ENCODE measurements at places on chromosomes 1 and 21. TPM values are rescaled to one million over a fixed set of nuclear protein-coding genes. Genes with fewer than 3 reads are reported as not detected.

Gene OR14I1
- polyA plus RNA-seq, result not detected

- DNase-seq, result no peak
These were observed 40.6 kb upstream of the RAB4A start for GRCh38 chr1:229230140-229230892.

DNA sequence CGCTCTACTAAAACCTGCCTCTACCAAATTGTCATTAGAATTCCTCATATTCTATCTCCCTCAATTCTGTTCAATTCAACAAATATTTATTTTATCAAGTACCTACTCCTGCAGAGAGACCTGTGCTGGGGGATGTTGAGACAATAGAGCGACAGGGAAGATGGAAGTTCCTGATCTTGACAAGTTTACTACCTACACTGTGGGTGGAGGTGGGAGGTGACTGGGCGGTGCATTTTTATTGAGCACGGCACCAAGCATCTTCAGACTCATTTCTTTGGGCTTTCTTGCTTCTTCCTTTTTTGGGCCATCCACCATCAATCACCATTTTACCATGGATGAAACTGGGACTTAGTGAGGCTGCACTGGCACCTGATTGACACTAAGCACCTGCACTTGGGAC, 61.3 kb downstream of the KIRREL1 start:
- no peak for DNase-seq

Gene IFI44
- 15.3 TPM for polyA plus RNA-seq

GRCh38 chr1:196877964-196878363, 9.9 kb upstream of the CFHR4 start:
- peak; percentile 16 for DNase-seq

DNA sequence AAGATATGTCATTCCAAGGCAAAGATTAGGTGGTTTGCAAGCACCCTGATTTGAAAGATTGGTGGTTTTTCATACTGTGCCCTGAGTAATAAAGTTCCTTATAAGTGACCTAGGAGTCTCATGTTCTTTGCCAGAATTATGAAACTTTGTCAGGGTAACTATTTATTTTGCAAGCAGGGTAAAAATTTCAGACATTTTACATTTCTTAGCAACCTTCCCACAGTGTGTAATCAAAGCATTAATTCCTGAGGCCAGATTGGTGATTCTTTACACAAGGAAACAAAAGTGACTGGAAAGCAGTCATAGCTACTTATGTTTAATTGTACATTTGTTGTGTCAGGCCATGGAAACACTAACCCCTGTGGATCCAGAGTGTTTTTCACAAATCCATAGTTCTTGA, 998.0 kb upstream of the B3GALT2 start:
- DNase-seq, result no peak

Gene ANGPTL3
- 12.7 TPM for polyA plus RNA-seq

- no peak for DNase-seq
These were observed 74.2 kb downstream of the PTPN14 start for GRCh38 chr1:214476986-214477870.

- no peak for DNase-seq
These were observed 135.6 kb upstream of the GJB5 start for GRCh38 chr1:34619256-34619655.

DNA sequence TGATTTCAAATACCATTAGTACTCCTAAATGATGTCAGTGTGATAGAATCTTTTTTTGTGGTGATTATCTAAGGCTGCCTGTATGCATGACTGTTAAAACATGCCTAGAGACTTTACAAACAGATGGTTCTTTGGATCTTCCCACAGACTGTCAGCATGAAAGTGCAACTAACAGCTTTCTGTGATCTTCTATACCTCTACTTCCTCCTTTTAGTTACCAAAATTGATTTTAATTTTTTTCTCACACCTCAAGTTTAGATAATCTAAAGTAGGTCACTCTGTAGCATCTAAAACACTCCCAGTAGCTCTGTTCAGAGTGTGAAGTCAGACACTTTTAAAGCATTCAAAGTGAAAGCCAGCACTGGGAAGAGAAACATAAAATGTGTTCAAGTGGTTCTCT, 534.5 kb downstream of the PTPRC start:
- no peak for DNase-seq

Gene CADM3
- 0.21 TPM for polyA plus RNA-seq

DNA sequence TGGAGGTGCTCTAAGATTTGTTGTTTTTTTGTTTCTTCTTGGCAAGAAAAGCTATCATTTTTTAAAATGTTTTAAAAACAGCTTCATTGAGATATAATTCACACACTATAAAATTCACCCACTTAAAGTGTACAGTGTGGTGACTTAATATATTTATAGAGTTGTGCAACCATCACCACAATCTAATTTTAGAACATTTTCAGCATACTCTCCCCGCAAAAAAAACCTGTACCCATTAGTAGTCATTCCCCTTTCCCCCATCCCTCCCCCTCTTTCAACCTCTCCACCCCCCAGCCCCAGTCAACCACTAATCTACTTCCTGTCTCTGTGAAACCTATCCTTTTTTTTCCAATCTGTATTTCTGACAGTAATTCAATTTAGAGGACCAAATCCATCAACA, 30.6 kb downstream of the ZC3H11B start:
- DNase-seq, result no peak

GRCh38 chr1:118366286-118366685, 181.3 kb upstream of the SPAG17 start:
- DNase-seq, result no peak

Gene ACOT11
- 12.8 TPM for polyA plus RNA-seq

GRCh38 chr1:44326821-44327465, 28.1 kb downstream of the ERI3 start:
- DNase-seq, result no peak

DNA sequence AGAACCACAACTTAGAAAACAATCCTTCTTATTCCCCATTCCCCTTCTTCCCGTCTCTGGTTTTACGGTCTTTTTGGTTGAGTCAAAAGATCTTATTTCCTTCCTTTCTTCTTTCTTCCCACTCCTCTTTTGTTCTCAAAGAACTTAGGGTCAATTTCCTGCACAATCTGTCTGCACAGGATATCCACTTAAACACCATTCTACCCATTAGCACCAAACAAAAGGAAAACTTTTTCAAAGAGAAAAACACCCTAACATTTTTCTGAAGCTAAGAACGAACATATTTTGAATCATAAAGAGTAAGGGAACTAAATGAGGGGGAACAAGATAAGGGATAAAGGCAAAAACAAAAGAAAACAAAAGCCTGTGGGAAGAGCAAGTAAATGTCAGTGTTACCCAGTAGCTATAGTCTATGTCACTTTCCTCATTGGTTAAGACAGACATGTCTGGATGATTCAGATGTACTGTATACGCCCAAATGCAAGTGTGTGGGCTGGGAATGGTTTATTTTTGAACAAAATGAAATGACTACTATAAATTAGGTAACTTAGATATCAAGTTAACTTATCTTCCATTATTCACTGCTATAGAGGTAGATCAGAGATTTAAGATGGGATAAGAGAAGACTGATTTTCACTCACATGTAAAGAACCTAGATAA, 59.9 kb downstream of the TOR3A start:
- no peak for DNase-seq

GRCh38 chr1:58812468-58812867, 28.6 kb upstream of the JUN start:
- no peak for DNase-seq

Gene STPG1
- 10.6 TPM for polyA plus RNA-seq

DNA sequence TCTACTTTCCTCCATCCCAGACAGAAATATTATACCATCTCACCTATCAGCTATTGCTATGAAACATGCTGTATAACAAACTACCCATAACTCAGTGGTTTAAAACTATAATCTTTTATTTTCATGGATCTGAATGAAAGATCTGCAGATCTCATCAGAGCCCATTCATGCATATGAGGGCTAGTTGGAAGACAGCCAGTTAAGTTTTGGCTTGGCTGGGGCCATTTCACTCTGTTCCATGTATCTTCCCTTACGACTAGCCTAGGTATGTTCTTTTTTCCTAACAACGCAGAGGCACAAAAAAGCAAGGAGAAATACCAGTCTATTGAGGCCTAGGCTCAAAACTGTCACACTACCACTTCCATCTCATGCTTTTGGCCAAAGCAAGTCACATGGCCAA, 28.1 kb upstream of the RGS1 start:
- no peak for DNase-seq

DNA sequence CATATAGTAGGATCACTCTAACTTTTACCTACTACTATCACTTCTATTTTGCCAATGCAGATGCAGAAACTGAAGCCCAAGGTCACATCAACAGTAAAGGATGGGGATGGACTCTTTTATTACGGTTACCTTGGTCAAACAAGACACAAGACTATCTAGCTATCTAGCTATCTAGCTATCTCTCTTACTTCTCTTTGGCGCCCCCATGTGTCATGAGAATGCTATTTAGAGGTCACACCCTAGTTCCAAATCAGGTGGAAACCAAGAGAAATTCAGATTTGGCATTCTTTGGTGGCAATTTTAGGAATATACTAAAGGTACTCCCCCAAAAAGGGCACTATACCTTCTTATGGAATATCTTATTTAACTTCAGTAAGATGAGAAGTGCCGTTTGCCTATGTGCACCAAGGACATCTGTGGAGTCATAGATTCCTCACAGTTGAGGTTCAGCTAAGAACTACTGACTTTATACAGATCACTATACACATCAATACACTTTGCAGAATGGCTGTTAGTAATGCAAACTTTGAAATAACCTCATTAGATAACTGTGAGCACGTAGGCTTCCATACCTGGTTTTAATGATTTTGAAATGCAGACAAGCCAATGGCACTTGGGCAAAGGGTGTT, 6.7 kb downstream of the ZNF648 start:
- DNase-seq, result no peak

DNA sequence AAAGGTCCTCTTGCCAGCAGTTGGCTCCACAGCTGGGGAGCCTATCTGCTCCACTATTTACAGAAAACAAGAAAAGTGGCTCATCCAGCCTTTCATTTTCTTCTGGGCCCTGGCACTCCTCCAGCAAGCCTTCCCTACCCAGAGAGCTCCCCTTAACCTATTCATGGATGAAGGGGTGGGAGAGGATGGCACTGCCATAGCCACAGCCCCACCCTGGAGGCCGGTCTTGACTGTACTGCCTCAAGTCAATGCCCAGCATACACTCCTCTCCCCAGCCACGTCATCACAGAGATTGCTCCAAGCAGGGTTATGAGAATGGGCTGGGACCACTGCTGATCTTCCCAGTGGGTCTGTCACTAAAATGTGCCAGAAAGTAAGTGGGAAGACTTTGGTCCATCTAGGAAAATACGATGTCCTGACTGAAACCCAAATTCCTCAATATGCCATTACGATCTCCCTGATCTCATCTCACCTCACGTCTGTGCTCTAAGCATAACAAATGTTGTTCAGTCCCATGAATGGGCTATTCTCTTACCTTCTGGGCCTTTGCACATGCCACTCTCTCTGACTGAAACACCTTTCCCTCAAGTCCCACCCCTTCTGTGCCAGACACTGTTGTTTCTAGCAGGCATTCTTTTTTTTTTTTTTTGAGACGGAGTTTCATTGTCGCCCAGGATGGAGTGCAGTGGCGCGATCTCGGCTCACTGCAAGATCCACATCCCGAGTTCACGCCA, 21.4 kb upstream of the PTAFR start:
- no peak for DNase-seq

GRCh38 chr21:33791073-33791472, 124.5 kb downstream of the ATP5PO start:
- no peak for DNase-seq

- DNase-seq, result no peak
These were observed 5.0 kb downstream of the NOS1AP start for GRCh38 chr1:162074276-162075005.

DNA sequence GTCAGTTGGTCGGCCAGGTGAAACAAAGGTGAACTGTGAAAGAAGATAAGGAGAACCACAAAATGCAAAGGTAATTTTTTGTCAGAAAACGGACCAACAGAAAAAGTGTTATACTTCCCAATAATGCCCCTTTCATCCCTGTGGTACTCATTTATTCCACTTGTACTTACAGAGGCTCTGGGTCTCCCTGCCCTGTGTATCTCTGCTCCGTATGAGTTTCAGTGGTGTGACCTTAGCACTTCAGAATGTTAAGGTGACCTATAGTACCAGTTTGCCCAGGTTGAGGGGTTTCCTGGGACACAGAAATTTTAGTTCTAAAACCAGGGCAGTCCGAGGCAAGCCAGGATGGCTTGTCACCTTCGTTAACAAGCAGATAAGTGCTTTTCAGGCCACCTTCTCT, 254.8 kb downstream of the OLFM3 start:
- DNase-seq, result no peak

DNA sequence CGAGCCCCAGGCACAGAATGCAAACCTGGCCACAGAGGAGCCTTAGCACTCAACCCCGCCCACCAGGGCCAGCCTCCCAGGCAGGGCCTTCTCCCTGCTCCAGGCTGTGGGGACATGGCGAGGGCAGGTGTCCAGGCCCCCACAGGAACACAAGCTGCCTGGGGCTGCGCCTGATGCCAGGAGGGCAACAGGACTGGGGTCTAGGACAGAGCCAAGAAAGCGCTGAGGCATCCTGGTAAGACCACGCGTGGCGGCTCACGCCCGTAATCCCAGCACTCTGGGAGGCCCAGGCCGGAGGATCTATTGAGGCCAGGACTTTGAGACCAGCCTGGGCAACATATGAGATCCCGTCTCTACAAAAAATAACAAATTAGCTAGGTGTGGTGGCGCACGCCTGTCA, 59.1 kb downstream of the MEGF6 start:
- DNase-seq, result no peak

Gene DIO1
- 6.4 TPM for polyA plus RNA-seq

DNA sequence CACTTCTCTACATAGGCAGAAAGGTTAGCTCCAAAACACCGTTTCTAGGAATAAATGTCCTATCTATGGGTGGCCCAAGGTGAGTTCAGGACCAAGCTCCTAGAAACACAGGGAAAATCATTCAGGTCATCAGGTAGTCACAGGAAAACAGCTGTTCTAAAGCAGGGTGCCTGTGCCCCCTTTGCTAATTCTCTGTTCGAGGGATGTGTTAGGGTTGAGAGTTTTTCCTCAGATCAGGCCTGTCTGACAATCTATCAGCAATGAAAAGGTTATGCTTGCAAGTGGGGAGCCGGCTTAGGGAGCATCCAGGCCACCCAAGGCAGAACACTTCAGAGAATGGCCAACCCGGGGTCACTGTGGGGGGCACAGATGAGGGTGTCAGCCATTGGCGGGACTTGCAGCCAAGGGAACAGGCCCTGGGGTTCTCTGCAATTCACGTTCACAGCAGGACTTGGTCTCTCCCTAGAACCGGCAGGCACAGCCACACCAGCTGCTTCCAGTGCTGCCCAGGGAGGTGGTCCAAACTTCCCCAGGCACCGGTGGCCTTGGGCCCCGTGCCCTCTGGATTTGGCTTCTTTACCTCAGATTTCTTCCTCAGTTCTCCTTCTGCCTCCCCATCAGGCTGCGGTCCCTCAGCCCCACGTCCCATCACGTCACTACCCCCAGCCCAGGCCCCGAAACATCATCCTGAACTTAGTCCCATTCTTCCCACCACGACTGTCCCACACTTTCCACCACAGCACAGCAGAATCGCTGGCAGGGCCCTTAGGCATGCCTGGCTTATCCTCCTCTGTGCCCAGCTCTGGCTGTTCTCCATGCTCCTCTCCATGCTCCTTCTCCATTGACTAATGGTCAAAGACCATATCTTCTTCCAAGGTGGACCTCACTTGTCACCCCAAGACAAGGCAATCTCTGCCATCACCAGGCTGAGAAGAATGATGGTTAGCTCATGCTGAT, 11.0 kb downstream of the CD2 start:
- no peak for DNase-seq

Gene KCND3
- polyA plus RNA-seq, result 1.2 TPM

All from renal cortex interstitium (tissue), 15 donors.